Panc1 (cell line): ENCODE measurements at places on chromosomes 3 and 15.
A peak's percentile ranks its signal among the peaks of the same experiment; 100 is the strongest.

DNA sequence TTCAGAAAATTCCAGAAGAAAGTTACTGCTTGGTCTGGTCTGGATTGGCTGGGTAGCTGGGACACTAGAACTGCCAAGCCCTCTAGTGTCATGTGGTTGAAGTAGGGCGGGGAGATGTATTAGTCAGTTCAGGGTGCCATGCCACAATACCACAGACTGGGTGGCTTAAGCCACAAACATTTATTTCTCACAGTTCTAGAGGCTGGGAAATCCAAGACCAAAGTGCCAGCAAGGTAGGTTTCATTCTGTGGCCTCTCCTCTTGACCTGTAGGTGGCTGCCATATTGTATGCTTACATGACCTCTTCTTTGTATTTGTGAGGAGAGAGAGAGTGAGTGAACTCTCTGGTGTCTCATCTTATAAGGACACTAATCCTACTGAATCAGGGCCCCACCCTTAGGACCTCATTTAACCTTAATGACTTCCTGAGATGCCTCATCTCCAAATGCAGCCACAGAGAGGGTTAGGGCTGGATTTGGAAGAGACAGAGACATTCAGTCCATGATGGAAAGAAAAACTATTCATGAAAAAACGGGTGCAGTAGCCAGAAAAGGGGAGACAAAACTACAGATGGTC, 18.1 kb upstream of the ZSCAN2 start:
- no peak for DNase-seq

DNA sequence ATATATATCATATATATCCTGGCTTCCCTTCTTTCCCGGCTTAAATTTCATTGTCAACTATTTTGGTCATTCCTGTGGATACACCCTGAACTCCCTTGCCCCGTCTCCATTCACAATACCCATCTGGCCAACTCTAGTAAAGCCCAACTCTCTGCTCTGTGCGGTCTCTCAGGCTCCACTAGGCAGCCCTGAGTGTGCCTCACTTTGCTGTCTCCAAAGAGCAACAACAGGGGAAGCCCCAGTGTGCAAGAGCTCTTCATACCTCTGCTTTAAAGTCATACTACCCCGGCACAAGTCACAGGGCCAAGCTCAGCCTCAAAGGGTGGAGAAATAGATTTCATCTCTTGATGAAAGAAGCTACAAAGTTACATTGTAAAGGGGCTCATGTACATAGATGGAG, 18.9 kb upstream of the FEM1B start:
- DNase-seq, result no peak

DNA sequence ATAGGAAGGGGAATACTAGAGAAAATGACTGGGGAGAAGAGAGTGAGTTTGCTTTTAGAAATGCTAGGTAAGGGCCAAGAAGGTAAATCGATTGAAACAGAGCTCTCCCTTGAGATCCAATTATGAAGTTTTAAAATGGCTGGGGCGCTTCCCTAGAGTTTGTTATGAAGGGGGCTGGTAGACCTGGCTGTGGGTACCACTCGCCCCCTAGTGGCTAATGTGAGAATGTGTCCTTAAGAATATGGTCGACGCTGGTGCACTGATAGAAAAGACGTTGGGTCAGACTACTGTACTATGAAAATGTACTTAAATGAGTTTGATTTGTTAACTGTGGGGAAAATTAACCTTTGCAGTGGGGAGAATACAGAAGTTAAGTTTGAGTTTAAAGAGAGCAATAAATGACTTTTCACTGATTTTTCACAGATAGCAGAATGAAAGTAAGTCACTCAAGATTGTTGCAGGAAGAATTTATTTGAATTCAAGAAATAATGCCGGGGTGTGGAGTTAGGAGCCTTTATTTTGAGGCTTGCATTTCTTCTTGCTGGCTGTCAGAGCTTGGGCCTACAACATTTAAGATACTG, 9.2 kb downstream of the TMPRSS7 start:
- DNase-seq, result peak; percentile 51

DNA sequence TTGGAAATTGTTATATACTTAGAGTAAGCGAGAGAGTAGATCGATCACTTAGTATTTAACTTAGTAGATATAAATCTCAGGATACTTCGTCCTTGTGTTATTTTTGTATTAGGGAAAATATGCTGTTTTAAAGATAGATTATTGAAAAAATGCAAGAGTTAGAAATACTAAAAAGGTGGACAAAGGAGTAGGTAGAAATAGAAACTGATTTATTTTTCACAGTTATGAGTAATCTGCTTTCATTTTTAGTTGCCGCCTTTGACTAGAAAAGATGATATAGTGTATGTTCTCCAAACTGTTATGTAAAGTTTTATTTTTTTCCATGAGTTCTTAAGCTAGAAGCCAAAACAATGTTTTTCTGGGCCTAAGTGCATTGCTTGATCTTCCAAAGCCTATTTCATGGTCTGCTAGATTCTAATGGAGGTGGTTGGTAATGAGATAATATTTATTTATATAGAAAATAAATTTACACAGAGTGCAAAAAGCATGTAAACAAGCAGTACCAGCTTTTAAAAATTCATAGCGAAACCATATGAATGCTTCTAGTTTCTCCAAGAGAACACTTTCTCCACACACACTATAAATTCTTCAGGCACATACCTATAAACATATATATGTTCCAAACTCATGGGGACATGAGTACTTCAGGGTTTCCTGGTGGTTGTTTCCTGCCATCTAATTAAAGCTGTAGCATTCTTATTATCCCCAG, 61.1 kb downstream of the DIPK2A start:
- DNase-seq, result no peak

DNA sequence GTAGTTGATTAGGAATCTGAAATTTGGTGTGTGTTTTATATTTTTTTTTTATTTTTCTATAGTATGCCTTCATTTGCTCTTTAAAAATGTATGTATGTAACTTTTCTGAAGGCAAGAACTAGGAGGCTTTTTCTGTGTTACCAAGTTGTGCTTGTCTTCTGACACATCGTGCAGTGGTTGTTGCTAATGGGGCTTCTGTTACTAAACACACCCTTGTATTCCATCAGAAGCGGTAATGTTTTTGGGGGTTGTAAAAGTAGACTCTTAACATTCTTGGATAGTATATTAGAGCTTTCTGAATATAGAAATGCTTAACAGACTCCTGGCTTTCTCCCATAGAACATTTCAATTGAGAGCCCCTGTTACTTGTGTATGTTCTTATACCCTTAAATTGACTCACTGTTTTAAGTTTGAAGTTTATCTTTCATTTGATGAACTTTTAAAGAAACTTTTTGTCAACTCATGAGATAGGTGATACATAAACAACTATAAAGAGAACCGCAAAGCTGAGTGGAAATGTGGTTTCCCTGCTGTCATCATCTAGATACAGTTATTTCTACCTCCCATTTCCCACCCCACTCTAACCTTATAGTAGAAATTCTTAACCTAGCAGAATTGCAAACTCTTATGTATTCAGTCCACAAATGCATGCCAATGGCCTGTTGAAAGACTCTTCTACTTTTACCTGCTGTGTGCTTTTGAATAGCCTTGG, 2.5 kb downstream of the TIPARP start:
- no peak for DNase-seq

DNA sequence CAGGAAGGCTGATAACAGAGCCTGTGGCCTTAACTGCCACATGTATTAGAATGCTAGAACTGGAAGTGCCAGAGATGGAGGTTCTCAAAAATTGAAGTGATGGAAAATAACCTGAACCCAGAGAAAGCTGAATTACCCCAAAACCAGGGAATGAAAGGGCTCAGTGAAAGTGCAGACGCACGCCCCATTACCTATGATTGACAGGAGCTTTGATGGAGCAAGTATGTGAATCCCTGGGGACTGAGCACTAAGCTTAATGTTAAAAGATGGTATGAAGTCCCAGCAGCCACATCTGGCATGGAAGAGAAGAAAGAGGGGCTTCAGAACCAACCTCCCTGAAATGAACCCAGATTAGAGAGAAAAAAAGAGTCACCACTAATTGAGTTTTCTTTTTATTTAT, 118.4 kb upstream of the FHIT start:
- DNase-seq, result no peak
